ENCODE measurements at places on chromosomes 2 and 18.

DNA sequence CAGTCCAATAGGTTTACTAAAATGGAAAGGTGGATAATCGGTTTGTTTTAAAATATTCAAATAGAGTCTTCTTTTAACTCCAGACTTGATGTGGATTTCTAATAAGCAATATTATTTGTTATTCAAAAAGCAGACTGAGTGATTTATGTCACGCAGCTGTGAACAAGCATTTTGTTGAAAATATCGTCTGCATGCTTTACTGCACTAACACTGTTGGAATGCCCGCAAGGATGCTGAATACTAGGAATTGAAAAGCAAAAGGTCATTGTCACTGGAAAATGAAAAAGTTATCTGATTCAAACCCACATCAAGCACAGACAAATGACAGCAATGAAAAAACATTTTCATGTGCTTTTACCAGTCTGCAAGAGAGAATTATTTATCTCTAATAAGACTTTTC lies 31.1 kb downstream of the CHN1 start:
- no peak for DNase-seq

- DNase-seq = peak; percentile 72
Observed at GRCh38 chr2:102251042-102251848, 60.1 kb upstream of the IL1RL1 start.

GRCh38 chr2:131394147-131394931 lies 30.4 kb upstream of the RAB6D start:
- no peak for DNase-seq

DNA sequence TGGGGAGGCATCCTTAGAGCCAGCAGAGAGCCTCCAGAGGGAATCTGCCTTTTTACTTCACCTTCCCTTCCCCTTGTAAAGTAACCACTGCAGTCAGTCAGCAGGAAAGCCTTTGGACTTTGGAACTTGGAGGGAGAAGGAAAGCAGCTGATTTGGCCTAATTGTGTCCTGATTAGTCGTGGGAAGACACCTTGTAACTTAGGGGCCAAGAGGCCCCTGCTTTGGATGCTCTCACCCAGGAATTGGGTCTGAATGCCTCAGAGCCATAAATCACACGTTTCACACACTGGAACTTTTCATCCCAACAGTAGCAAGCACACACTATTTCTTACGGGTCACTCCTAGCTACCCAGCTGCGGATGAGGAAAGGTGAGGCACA lies 81.0 kb upstream of the PPM1B start:
- no peak for DNase-seq

GRCh38 chr18:7824970-7825369 lies 257.9 kb downstream of the PTPRM start:
- no peak for DNase-seq

- DNase-seq = no peak
Observed at GRCh38 chr2:172094294-172095145, 8.2 kb downstream of the DLX2 start.

DNA sequence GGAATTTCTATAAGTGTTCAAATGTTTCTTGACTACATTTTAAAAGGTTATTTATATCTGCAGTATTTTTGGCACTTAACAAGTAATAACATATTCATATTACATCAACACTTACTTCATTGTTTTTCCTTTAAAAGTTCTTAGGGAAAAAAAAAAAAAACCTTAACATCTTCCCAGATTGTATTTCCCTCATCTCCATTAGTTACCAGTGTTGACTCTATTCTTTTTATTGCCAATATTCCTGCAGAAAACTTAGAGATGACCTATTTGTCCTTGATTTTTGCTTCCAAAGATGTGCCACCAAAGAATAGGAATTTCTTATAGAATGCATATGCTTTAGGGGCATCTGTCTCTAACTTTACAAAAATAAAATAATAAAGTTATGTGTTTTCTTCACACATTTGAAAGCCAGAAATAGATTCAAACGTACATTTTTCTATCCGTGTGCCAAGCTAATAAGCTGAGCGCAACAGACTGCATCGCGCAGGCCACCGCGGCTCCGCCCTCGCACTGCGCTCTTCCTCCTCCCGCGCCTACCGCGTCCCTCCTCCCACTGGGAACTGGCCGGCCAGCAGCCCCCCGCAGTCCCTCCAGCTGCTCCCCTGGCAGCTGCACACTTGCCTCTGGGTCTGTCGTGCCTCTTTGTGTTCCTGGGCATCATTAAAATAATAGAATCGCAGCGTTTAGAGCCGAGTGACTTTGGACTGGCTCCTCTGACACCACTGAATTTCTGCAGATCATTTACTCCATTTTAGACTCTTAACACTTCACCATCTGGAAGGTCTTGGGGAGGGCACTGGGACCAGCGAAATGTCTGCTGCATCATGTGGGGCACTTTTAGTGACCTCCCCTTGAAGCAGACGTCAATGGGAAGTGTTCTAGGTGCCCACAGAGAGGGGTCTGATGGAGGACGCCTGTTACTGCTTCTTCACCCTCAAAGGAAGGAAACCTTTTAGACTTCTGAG lies 21.2 kb upstream of the NAB1 start:
- DNase-seq = no peak

- peak; percentile 99 for DNase-seq
Observed at GRCh38 chr2:8583400-8584173, 98.3 kb upstream of the ID2 start.

GRCh38 chr18:64183665-64184064 lies 34.8 kb upstream of the LINC00305 start:
- DNase-seq = no peak

GRCh38 chr2:148979919-148980277 lies 58.6 kb upstream of the LYPD6B start:
- DNase-seq = no peak

- DNase-seq = no peak
Observed at GRCh38 chr2:69618362-69618761, 25.2 kb downstream of the AAK1 start.

DNA sequence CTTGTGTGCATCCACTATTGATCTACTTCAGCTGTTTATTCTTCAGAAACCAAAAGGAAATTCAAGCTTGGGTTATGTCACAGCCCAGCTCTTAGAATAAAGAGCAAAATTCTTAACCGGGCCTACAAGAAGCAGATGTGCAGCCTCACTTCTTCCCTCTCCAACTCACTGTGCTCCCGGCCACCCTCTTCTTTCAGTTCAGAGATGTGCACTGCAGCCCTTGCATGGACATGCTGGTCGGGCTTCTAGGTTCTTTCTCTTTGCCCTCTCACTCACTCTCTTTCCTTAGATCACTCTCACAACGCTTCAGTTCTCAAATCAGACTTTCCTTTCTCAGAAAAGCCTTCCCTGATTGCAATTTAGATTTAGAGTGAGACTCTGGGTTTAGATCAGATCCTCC lies 104.1 kb downstream of the CHN1 start:
- no peak for DNase-seq

DNA sequence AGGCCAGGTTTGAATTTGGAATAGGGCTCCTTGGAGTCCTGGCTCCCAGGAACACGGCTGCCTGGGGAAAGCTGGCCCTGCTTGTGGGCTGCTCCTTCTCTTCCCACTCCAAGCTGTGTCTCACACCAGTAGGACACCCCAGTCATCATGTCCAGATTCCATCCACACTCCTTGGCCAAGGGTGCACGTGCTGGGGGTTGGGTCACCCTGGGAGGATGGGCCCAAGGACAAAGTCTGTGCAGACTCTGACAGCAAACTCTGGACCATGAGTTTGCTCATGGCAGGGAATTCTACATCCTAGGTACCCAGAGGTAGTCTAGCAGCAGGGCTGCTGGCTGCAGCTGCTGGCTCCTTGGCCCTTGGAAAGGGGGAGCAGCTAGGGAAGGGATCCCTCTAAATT lies 102.4 kb upstream of the EPAS1 start:
- DNase-seq = peak; percentile 20

DNA sequence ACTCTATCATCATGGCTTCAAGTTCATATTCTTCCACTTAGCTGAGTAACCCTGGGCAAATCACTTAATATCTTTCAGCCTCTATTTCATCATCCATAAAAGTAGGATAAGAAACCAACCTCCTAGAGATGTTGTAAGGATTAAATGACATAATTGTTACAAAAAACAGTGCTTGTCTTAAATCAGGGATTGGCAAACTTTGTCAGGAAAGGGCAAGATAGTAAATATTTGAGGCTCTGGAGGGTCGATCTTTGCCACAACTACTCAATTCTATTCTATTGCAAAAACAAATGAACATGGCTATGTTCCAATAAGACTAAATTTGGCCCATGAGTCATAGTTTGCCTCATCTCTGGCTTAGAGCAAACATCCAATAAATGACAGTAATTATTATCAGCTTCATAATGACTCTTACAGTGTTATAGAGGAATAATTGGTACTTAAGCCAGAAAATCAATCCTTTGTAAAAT lies 184.7 kb downstream of the SATB2 start:
- no peak for DNase-seq

GRCh38 chr2:220001751-220002150 lies 374.3 kb downstream of the SLC4A3 start:
- no peak for DNase-seq

DNA sequence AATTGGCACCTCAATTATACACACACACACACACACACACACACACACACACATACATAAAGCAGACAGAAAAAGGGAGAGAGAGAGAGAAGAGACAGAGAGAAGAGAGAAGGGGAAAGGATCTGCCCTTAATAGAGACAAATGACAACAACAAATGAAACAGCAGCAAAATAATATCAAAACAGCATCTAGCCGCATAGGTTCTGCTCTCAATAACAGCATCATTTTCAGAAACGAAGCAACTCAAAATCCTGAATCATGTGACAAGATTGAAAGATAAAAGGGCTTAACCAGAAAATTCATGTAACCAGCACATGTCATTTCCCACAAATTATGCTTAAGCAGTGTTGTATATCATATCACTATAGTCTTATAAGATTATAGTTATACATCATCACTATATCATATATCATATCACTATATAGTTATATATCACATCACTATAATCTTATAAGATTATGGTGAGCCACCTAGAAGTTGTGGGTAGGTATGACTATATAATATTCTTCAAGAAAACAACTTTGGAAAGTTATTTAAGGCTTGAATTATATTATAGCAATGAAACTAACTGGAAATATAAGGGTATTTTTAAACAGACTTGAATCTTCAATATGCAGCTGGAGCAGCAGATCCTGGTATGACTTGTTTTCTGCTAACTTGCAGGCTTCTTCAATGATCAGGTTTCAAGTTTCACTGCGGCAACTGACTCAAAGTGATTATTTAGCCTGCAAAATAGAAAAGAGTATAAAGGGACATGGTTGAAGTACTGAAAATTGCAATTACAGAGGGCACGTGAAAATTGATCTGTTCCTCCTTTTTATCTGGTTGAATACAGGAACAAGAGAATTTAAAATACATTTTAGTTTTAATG lies 16.1 kb upstream of the VPS54 start:
- no peak for DNase-seq

GRCh38 chr2:180907731-180908130 lies 72.7 kb upstream of the UBE2E3 start:
- DNase-seq = no peak

DNA sequence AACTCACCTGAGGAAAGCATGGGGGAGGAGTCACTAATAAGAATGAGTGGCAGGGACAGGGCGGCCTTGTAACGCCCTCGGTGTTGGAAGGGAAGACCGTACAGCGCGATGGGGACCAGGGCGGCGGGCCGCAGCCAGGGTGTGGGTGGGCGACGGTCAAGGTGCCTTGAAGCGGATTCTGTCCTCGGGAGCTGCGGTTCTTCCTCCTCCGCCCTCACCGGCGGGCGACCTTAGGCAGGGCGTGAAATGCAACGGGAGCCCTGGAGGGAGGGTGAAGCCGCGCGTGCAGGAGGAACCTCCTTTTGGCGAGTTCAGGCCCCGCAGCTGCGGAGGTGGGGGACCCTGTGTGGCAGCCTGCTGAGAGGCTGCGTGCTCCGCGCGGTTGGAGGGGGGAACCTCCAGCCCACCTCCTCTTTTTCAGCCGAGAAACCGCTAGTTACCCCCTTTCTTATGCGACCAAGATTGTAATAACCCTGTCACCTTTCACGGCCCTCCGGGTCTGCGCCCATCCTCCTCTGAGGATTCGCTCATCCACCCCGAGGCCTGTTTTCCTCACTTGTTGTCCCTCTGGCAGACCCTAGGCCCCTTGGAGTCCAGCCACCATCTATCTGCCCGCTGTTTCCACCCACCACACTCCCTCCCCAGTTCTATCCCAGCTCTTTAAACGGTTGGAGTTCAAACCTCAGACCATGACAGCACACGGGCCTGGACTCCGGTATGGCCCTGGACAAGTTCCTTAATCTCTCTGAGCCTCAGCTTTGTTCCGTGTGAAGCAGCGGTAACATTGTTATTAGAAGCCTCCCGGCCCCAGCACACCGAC lies 823 bp upstream of the RNU2-63P start:
- DNase-seq = no peak

- DNase-seq = no peak
Observed at GRCh38 chr2:170235860-170236679, 58.1 kb downstream of the MYO3B start.

- no peak for DNase-seq
Observed at GRCh38 chr18:36862182-36862581, 33.3 kb downstream of the KIAA1328 start.

GRCh38 chr2:217231212-217231611 lies 371.3 kb upstream of the TNP1 start:
- DNase-seq = no peak

DNA sequence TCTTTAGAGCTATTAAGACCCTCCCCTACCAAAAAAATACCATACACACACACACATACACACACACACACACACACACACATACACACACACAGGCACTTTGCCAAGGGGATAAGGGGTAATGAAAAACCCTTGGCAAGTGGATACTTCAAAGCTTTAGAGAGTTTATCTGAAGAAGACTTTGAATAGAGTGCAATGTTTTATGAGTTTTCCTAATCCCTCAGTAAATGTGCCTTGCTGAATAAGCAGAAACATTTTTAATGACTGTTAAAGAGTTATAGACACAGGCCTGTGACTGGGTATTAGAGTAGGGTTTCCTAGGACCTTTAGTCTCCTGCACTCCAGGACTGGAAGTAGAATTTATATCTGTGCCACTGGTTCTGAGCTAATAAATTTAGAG lies 75.5 kb upstream of the CTAGE1 start:
- DNase-seq = no peak

Data from liver (tissue), 10 donors.